ENCODE measurements at places on chromosomes 16 and 17.

GRCh38 chr16:7482032-7482431 is 149.4 kb downstream of the RBFOX1 start:
- DNase-seq = no peak

DNA sequence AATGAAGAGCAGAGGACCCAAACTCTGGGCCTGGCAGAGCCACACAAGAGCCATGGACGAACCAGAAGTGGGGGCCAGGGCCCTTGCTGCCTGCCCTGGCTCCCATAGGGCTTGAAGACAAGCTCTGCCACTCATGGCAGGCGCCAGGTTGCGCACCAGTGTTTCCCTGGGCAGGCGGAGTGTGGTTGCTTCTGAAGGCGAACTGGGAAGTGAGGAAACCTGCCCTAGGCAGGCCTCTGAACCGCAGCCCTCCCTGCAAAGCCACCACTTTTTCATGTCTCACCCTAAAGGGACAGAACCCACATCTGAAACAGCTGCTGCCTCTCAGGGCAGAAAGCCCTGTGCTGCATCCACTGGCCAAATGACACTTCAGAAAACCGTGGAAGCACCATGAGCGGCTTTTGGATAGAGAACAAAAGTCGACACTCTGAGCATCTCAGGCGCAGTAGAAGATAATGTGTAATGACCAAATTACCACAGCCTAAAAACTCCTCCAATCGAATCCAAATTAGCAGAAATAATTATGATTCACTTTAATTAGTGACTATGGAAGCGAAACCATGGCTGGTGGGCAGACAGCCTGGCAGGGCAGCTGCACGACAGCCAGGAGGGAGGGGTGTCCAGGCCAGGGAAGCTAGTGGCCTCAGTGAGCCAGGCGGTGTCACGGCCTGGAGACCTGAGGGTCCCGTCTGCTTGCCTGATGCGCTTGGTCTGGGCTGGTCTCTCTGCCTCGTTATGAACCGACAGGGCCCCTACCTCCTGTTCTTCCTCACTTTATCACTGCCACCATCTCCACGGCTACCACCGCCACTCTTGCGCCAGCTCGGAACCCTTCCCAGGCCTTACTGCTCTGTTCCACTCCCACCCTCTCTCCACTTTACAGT is 59.1 kb downstream of the PRMT7 start:
- DNase-seq = peak; percentile 83

- DNase-seq = no peak
Measured at GRCh38 chr17:21289175-21289901, 4.8 kb downstream of the MAP2K3 start.

DNA sequence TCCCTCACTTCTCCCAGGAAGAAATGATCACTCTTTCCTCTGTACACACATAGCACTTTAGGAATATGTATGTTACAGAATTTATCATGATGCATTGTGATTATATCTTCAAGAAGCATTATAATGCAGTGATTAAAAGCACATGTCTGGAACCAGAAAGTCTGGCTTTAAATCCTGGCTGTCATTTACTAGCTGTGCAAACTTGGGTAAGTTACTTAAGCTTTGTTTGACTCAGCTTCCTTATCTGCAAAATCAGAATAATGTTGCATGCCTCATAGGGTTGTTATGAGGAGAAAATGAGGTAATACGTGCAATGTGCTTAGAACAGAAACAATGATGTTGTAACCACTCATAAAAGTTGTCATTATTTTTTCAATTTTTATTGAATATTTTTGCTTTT is 156.3 kb upstream of the ZKSCAN2 start:
- no peak for DNase-seq

DNA sequence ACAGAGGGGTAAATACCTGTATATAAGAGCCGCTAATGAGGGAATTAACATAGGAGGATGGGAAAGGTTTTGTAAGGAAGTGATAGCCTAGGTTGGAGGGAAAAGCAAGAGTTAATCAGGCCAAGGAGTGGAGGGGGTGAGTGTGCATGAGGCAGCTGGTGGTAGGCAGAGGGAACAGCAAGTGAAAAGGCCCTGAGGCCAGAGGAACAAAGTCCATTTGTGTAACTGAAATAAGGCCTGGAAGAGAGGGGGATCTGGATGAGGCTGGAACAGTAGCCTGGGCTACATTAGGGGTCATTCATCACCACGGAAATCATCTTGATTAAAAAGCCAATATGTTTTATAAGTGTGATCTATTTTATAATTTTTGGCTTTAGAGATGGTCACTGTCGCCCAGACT is 45.7 kb downstream of the FZD2 start:
- no peak for DNase-seq

DNA sequence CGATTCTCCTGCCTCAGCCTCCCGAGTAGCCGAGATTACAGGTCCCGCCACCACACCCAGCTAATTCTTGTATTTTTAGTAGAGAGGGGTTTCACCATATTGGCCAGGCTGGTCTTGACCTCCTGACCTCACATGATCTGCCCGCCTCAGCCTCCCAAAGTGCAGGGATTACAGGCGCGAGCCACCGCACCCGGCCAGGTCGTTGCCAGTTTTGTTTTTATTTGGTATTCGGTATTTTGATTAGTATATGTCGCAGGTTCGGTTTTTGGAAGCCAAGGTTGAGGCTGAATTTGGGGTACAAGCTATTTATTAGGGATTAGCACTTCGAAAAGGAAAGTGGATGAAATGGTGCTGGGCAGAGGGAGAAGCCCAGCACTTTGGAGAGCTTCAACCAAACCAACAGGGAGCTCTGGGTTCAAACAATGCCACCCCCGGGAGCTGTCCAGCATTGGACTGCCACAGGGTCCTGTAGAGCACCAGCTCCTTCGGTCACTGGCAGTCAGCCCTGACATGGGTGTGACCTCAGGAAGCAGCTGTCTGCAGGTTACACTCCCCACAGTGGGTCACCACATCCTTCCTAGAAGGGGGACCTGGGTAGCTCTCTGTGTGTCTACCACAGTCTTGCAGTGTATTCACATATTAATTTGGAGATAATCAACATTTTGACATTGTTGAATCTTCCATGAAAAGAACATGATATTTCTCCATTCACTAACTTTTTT is 1.5 kb upstream of the CLEC10A start:
- DNase-seq = no peak

GRCh38 chr17:72891627-72892026 is 200.9 kb downstream of the SLC39A11 start:
- no peak for DNase-seq

- DNase-seq = no peak
Measured at GRCh38 chr17:80452173-80452915, 24.1 kb downstream of the NPTX1 start.

DNA sequence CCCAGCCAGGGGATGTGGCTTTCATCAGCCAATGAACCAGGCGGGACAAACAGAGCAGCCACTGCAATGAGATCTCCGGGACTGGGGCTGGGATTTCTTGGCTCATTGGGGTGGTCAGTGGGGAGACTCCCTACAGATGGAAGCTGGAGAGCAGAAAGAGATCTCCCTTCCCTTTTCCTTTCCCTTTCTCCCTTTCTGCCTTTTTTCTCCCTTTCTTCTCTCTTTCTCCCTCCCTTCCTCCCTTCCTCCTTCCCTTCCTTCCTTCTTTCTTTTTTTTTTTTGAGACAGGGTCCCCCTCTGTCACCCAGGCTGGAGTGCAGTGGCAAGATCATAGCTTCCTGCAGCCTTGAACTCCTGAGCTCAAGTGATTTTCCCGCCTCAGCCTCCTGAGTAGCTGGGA is 14.0 kb downstream of the LAT start:
- DNase-seq = no peak

- DNase-seq = no peak
Measured at GRCh38 chr16:27462200-27462845, 60.3 kb downstream of the IL21R start.

DNA sequence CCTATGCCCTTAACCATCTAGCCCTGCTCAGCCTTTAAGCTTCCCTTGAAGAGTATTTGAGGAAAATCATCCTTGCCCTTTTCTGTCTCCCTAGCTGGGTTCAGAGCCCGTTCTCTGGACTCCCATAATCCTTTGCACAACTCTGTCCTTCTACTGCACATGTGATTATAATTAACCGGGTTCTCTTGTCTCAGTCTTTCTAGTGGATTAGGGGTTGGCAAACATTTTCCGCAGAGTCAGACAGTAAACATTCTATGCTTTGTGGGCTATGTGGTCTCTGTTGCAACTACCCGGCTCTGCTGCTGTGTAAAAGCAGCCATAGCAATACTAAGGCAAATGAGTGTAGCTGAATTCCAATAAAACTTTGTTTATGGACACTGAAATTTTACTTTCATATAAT is 80.0 kb downstream of the CDRT15 start:
- no peak for DNase-seq

GRCh38 chr17:61227866-61228265 is 171.8 kb upstream of the TBX2 start:
- DNase-seq = no peak

DNA sequence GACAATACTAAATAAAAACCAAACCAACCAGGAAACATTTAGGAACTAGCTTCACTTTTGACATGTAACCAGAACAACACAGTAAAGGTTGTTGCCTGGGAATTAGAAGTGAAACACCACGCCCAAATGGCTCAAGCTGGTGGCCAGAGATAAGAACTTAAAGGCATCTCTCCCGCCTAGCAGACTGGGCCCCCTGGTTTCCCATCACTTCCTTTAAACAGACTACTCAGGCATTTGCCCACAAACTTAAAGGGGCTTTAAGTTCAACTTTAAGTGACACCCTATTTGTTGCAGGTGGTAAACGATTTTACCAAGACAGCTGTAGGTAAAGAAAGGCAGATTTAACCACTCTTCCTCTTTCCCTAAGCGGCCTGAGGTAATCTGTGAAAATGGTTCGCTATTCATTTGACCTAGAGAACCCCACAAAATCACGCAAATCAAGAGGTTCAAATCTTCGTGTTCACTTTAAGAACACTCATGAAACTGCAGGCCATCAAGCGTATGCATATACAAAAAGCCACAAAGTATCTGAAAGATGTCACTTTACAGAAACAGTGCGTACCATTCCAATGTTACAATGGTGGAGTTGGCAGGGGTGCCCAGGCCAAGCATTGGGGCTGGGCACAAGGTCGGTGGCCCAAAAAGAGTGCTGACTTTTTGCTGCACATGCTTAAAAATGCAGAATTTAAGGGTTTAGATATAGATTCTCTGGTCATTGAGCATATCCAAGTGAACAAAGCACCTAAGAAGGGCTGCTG is 40.8 kb upstream of the BPTF start:
- peak; percentile 28 for DNase-seq

- DNase-seq = no peak
Measured at GRCh38 chr17:49249292-49249794, 18.8 kb upstream of the PHOSPHO1 start.

GRCh38 chr17:18185832-18186626 is 2.4 kb downstream of the ALKBH5 start:
- DNase-seq = peak; percentile 61

DNA sequence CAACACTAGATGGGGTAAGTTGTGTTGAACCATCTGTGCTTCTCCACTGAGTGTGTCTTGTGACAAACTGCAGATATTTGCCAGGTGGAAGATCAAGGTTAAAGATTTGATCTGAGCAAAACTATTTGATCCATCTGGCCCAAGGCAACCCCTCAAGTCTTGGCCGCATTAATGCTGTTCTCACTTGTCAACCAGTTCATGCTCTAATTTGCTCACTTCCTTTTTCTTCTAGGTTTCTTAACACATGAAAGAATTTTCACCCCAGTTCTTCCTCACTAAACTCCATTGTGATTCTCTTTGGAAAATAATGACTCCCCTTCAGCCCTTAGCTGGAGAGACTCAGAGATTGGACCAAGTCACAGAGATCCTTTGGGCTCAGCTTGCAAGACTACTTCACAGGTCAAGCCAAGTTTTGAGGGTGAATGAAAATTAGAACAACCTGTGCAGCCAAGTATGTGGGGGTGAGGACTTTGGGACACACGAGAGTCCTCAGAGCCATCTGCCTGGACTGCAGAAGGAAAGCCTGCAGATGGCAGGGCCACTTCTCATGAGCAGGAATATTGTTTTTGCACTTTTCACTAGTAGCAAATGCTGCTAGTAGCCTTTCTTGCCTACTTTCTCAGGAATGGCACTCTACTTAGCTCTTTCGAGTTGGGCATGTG is 166.5 kb downstream of the AXIN2 start:
- DNase-seq = no peak

- no peak for DNase-seq
Measured at GRCh38 chr17:62381561-62381960, 1.2 kb downstream of the EFCAB3 start.

- DNase-seq = no peak
Measured at GRCh38 chr17:77512062-77512946, 371.5 kb downstream of the SEC14L1 start.

DNA sequence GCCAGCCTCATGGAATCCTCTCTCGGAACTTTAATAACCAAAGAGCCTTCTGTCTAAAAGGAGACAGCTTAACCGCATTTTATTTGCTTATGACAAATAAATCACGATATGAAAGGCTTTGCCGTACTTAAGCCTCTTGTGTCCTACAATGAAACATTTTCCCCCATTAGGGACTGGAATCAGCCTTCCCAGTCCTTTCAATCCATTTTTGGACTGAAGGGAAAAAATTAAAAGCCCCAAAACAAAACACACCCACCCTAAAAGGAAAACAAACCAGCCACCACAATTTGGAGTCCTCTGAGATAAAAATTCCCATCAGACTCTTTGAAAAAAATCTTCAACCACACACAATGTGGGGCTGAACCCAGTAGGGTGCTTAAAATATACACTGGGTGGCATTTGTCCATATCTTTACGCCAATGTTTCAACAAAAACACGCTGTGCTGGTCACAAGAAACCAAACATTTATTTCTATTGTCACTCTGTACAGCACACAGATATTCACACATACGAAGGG is 3.0 kb downstream of the HOXB4 start:
- DNase-seq = no peak

DNA sequence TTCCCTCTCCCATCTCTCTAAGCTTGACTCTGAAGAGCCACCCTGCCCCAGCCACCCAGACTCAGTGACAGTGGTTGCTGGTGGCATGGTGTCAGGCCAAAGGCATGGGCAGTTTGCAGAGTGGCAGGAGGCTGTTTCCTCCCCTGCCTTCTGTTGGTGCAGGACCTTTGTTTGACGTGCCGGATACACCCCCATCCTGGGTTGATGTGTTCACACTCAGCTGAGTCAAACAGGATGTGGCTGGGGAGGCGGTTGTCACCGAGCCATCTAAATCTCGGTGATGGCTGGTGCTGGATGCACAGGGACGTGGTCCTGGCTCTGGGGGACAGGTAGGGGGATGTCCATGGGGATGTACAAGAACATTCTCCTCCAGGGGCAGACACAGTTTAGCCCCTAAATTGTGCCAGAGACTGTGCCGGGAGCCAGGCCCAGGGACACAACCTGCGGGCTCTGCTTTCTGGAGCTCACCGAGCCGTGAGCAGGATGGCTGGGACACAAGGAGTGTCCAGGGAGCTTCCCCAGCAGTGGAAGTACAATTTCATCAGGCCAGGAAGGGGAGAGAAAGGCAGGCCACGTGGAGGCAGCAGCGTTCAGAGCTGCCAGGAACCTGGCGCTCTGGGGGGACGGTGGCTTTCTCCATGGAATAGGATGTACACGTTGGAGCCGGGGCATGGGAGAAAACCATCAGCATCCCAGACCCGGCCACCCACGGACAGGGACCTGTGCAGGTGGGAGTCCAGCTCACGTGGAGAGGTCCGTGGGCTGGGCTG is 264.2 kb downstream of the SEC14L1 start:
- peak; percentile 93 for DNase-seq
